ENCODE measurements at places on chromosomes 2 and 18.

GRCh38 chr2:79627237-79627636 is 114.4 kb downstream of the CTNNA2 start:
- DNase-seq, result no peak

- DNase-seq, result no peak
These were observed 352.8 kb downstream of the LRRTM4 start for GRCh38 chr2:77169426-77169825.

DNA sequence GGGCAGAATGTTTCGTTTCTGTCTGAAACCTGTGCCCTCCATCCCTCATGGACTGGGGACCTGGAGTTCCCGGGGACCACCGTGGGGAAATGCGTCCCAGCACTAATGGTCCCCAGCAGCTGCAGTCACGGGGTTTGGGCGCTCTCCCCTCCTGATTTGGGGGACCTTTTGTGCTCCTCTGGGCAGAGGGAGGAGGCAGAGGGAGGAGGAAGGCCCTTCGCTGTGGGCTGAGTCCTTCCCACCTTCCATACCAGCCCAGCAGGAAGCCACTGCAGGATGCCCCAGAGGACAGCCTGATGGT is 3.2 kb downstream of the GPR35 start:
- no peak for DNase-seq

DNA sequence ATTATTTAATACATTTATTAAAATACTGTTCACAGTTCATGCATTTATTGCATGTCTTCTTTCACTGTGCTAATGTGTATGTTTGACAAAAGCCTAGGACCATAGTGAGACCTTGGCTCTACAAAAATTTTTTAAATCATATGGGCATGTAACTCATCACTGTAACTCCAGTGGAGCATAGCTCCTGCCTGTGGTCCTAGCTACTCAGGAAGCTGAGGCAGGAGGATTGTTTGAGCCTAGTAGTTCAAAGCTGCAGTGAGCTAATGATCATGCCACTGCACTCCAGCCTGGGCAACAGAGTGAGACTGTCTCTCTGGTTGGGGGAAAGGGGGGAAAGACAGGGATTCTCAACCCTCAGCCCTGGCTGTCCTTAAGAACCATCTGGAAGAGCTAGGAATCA is 137.8 kb downstream of the PRKCE start:
- no peak for DNase-seq

DNA sequence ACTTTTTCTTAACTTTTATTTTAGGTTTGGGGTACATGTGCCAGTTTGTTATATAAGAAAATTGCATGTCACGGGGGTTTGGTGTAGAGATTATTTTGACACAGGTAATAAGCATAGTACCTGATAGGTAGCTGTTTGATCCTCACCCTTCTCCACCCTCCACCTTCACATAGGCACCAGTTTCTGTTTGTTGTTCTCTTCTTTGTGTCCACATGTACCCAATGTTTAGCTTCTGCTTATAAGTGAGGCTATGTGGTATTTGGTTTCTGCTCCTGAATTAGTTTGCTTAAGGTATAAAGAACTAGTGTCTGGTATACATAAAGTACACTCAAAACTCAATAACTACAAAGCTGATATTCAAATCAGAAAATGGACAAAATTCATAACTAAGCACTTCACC is 654.6 kb upstream of the LINC00305 start:
- no peak for DNase-seq

DNA sequence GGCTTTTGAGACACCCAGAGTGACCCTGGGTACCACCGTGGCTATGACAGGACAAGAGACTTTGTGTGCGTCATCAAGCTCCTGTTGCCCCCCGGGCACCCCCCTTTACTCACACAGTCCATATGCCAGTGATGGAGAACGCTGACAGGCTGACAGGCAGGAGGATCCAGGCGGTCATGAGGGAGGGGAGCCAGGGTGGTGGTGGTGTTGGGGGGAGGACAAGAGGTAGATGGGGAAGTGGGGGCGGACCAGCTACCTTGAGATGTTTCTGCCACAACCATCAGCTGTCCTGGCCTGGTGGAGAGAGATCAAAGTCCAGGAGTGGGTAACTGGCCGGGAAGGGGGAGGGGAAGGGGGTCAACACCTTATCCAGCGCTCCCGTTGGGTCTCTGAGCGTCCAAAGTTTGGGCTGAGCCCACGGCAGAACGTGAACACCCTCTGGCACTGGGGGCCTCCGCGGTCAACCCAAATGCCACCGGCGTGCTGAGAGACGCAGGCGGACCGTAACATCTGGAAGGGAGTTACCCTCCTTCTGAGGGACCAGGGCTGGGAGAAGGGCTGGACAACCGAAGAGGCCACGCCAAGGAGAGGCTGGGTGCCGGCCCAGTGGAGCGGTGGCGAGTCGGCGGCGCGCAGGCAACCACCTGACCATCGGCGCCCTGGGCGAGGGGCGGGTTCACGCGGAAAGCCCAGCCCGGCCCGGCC is 575 bp downstream of the TMEM150A start:
- DNase-seq, result no peak

DNA sequence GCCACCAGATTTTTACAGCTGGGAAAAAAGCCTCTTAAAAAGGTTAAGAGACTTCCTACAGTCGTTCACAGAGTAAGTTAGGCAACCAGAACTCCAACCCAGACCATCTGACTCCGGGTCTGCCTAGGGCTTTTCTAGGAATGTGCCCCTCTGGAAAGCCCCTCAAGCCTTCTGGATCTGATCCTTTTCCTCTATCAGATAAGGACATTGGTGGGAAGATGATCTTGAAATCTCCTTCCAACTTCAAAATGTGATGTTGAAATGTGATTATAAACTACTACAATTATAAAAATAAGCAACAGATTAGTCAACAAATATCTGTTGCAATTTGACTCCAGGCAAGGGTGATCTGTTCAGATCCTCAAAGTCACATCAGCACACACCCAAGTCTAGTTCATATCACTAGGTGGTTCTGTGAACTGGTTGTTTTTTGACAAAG is 270.4 kb downstream of the ARHGAP15 start:
- no peak for DNase-seq

GRCh38 chr2:24875901-24876300 is 44.1 kb downstream of the ADCY3 start:
- no peak for DNase-seq

GRCh38 chr2:178195390-178196166 is 1.3 kb downstream of the OSBPL6 start:
- no peak for DNase-seq

DNA sequence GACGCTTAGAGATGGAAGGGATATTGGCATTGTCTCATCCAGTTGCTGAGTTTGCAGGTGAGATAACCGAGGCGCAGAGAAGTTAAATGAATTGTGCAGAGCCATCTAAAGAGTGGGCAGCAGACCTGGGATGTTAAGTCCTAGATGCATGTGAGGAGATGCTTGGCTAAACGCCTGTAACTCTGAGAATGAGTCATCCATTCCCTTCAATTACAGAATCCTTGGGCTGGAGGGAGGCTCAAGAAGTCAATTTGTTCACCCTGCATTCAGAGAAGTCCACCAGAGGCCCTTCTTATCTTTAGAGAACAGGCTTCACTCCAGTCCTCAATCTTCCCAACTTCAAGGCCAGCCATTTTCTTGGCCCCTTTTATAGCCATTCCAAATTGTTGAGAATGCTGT is 1.6 kb downstream of the EHD3 start:
- DNase-seq, result peak; percentile 73

DNA sequence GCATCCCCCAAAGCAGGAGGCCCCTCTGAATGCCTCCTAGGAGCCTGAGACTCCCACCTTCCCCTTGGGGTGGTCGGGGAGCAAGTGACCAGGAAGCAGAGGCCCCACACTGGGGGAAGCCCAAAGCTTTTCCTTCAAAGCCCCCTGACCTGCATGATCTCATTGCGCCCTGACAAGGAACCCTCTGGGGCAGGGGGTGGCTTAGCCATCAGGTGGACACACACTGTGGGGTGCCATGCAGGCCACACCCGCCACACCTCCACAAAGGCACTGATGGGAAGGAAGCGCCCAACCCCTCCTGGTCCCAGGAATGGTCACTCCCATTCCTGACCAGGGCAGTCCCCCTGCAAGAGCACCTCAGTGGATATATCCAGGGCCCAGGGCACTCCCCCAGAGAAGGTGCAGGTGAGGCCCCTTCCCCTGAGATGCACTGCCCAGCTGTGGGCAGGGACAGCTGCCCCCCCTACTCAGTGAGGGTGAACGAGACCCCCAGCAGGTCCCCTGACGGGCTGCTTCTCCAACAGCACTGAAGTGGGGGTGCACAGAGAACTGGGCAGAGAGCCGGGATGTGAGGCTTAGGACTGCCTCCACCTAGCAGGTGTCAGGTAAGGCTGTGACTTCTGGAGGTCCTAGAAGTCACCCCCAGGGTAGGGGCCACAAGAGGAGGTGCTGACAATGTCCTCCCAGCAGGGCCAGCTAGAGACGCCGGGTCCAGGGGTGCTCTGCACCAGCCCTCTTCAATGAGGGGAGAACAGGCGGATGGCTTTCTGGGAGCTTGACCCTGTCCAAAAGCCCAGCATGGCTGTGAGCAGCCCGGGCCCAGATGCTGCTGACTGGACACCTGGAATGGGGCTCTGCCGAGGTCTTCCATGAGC is 31.5 kb downstream of the HS6ST1 start:
- DNase-seq, result no peak

GRCh38 chr2:88753833-88754584 is 62.5 kb downstream of the RPIA start:
- peak; percentile 17 for DNase-seq

DNA sequence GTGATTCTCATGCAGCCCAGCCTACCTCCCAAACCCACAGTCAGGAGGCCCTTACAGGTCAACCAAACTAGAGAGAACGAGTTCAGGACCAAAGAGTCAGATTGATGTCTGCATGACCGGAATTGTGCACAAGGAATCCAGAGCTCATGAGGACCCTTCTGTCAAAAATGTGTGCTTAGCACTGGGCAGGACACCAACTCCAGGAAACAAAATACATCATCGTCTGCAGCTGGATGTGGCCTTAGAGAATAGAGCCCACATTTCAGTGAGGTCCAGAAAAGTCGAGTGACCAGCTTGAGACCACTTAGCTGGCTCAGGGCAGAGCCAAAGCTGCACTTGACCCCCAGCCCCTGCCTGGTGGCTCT is 3.2 kb downstream of the TNS1 start:
- DNase-seq, result no peak

- no peak for DNase-seq
These were observed 967.8 kb downstream of the BCL11A start for GRCh38 chr2:59585655-59586054.

- DNase-seq, result no peak
These were observed 29.8 kb downstream of the TSHZ1 start for GRCh38 chr18:75240433-75240832.

GRCh38 chr2:212426637-212427412 is 111.8 kb downstream of the ERBB4 start:
- DNase-seq, result no peak

DNA sequence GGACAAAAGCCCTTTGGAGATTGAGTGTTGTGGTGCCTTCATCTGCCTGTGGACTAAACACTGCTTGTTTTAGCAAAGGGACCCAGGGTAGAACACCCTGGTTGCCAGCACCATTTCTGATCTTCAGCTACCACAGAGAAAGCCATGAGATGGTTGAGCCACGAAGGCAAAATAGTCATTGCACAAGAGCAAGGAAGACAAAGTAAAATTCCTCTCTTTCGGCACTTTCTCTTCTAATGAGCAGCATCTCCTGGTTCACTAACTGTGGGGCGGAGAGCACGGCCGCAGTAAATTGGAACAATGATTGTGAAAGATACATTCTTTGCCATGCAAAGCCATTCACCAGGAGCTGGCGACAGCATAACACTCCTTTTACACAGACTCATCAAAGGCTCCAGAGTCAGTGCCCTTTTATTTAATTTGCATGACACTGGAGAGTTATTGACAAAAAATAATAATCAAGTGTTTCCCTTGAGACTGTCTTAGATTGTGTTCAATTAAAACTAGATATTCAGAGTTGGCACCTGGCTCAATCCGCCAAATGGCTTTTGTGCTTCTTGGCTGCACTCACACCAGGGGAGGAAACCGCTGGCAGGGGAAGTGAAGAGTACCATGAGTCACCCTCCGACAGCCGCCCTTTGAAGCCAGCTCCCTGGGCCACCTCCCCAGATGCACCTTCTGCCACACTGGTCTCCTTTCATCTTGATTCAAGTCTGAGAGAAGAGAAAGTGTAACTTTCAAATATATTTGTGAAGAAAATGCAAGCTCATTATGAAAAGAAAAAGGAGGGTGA is 100.5 kb upstream of the MEIS1 start:
- DNase-seq, result no peak

DNA sequence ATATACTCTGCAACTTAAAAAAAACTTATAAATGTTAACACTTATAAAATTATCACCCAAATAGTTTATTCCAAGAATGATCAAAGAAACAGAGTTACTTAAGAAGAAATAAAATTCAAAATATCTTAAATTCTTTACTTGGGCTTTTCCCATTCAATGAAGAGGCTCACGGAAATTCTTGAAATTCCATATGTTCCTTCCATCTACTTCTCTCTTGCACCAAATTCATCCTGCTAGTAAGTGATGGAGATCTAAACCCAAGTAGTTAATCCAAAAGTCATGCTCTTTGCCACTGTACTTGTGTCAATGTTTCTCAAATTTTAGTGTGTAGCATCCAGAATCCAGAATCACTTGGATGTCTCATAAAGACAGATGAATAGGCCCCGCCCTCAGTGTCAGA is 465.9 kb downstream of the TXNL1 start:
- DNase-seq, result no peak

- no peak for DNase-seq
These were observed 117.7 kb upstream of the SETBP1 start for GRCh38 chr18:44562986-44563385.

- DNase-seq, result no peak
These were observed 572.6 kb downstream of the TRIB2 start for GRCh38 chr2:13289310-13289709.

DNA sequence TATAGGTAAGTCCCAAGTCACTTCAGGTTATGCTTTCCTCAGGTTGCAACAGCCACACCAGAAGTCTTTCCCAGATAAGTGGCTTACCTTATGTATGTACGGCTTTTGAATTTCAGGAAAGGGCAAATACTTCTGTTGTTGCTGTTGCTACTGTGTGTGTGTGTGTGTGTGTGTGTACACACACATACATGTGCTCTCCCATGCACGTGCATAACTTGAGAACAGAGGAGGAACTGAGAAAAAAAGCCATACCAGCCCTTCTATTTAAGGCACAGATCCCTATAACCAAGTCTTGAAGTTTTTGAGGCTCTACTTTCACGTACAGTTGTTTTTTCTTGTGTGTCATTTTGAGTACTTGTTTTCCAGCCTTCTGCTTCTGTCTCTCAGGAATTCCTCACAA is 62.4 kb downstream of the WDPCP start:
- DNase-seq, result no peak
